ENCODE measurements at places on chromosomes 12 and 14.

- peak; percentile 62 for DNase-seq
These were observed 12.3 kb downstream of the CCDC88C start for GRCh38 chr14:91405241-91405721.

- no peak for DNase-seq
These were observed 535.8 kb downstream of the NRXN3 start for GRCh38 chr14:78705989-78706388.

- DNase-seq: no peak
These were observed 243.7 kb downstream of the AKAP6 start for GRCh38 chr14:32572867-32573150.

DNA sequence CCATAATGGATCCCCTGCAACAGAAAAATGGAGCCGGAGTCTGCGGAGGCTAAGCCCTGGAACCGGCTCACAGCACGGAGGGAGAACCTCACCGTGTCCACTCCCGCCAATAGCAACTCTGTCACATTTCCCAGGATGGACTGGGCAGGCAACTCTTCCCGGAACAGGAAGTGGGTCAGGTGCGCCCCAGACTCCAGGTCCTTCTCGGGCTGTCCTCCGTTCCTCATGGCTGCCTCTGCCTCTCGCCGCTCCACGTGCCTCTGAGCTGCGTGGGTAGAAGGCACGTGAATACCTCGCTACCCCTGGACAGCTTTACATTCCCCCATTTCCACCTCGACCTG is 2.2 kb downstream of the CYP27B1 start:
- DNase-seq: no peak

GRCh38 chr12:105261010-105261409 is 25.0 kb upstream of the APPL2 start:
- DNase-seq: no peak

- no peak for DNase-seq
These were observed 141.3 kb downstream of the PLXNC1 start for GRCh38 chr12:94289461-94290312.

DNA sequence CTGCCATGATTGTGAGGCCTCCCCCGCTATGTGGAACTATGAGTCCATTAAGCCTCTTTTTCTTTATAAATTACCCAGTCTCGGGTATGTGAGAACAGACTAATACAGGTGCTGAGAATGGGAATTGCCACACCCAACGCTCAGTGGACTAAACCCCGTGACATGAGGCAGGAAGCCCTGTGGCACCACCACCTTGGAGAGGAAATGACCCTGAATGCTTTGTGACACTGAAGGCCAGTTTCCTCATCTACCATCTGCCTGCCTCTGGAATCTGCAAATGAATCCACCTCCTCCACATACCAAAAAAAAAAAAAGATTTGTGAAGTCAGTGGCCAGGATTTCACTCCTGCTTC is 41.6 kb downstream of the NT5DC3 start:
- no peak for DNase-seq

- DNase-seq: no peak
These were observed 64.7 kb downstream of the ZNF641 start for GRCh38 chr12:48285751-48286650.

DNA sequence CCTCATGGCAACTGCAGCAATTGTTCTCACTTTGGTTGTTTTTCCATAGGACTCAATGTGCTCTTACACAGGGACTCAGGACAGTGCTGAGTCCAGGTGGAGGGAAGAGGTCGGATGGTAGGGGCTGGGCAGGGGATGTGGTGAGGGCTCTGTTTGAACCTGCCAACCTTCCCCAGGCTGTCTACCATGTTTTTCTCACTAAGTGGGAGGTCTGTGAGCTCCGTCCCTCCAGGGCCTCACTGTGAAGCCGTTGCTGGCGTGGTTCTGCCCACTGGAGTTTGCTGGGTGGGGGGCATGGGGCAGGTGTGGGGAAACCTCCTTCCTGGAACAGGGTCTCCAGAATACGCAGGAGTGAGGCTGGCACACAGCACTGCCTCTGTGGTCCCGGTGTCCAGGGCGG is 20.7 kb upstream of the PRMT8 start:
- DNase-seq: no peak

GRCh38 chr14:68932686-68933085 is 46.4 kb downstream of the ACTN1 start:
- DNase-seq: no peak

DNA sequence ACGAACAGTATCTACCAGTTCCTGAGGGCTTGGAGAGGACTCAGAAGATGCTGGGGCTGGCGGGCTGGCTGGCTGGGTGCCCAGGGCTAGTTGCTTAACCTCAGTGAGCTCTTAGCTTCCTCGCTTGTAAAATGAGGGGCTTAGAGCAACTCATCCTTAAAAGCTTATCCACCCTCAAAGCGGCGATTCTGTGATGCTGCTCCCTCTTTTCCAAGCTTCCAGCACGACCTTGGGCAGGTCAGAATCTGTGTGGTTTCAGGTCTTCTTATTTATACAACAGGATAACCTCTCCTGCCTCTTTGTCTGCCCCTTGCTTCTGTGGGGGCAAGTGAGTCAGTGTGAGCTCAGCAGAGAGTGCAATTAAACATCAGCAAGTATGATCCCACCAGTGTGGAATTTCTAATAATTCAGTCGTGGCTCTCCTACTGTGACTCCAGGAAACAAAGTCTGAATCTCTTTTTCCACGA is 281.8 kb downstream of the KSR2 start:
- no peak for DNase-seq

DNA sequence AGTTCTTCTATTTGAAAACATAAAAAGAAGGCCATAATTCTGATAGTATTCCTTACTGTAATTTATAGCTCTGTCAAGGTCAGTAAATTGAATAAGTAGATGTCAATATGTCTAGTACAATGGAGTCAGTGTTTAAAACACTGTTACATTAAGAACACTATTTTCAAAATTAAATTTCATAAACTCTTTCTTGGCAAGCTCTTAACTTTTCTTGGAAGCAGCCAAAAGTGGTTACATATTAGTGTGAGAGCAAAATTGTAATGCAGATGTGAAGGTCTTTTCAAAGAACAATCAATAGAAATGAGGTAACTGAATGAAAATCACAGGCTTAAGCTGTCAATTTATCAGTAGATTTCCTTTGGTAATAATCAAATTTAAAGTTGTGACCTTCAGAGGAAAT is 722.4 kb upstream of the NOVA1 start:
- DNase-seq: no peak

DNA sequence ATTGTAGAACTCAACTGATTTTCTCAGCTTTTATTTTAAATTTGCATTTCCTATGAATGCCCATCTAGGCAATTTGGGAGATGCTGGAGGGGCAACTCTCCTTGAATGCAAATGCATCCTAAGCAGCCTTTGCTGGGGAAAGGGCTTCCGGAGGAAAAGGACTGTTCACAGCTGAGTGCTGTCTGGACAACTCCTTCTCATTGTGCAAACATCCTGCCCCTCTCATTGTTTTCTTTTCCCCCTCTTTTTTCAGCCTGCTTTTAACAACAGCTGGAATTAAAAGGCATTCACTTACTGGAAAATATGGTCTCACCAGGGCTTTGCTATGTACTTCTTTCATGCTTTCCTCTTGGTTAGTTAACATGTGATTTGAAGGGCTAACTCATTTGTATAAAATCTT is 397.8 kb downstream of the FUT8 start:
- no peak for DNase-seq

DNA sequence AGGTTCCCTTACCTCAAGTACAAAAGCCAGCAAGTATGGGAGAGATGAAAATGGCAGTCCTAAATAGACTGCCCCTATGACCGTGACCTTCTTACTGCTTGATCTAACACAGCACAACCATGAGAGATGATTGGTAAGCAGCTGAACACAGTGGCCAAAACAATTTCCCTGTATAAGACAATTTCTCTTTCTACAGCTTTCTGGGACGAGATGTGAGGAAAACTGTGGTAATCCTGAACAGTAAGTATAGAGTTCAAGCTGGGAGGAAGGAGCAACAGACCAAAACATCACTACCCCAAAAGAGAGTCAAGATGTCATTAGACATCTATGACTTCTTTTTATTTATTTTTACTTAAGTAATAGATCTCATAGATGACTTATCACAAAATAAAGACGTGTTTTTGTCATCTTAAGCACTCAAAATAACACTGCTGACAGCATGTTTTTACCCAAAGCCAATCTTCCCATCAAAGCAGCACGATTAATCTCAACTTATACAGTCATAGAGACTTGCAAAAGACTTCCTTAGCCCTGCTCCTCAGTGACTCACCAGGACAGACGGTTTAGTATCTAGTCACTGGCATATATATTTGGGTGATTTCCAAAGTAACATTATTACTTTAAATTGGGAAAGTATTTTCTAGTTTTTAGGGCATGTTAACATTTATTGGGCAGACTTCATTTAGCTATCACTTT is 3.7 kb downstream of the TMEM52B start:
- no peak for DNase-seq

- no peak for DNase-seq
These were observed 614 bp upstream of the MARK3 start for GRCh38 chr14:103384450-103385151.

DNA sequence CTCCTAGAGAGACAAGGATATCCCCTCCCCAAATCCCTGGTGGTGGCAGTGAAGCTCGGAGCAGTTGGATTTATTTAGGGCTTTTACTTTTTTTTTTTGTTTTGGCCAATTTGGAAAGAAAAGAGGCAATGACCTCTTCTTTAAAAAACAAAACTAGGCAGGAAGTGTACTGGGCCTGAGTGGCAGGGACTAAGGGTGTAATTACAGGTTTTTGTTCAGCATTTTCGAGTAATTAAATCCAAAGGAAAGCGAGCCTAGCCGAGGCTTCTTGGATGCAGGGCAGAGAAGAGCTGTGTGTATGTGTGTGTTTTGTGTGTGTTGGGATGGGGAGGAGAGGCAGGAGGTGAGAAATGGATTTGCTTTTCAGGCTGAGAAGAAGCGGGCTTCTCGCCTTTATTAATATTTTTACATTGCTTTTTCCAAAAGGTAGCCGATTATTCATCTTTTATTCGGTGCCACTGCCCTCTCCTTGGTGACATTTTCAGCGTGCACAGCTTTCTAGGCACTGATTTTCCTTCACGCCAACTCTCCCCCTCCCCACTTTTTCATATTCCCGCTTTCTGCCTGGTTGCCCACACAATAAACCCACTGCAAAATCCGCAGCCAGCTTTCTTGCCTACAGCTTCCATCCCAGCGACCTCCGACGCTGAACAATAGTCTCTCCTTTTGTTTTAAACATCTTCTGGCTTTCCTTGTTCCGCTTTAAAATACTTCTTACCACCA is 8.9 kb upstream of the IRF2BPL start:
- DNase-seq: no peak

- no peak for DNase-seq
These were observed 3.4 kb downstream of the LBHD2 start for GRCh38 chr14:103087343-103087835.

- DNase-seq: no peak
These were observed 71.0 kb upstream of the FBXO21 start for GRCh38 chr12:117261247-117261646.

DNA sequence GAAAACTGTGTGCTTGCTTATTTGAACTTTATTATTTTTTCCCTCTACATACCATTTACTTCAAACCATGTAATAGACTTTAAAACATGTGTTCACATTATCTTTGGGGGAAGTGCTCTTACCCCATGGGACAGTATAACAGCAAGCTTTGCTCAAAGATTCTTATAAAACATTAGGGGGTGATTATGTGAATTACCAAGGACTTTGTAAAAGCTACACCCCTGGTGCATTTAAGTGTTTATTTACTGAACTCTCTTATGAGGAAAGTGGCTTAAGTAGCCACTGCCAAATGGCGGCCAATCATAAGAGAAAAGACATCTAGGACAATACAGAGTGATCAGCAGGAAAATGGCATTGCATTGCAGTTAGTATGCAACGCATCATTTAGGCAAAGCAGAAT is 70.3 kb downstream of the CAPZA3 start:
- DNase-seq: no peak

- DNase-seq: no peak
These were observed 52.0 kb downstream of the SCARB1 start for GRCh38 chr12:124811633-124812032.

- DNase-seq: no peak
These were observed 8.3 kb upstream of the SYNDIG1L start for GRCh38 chr14:74434294-74434693.

DNA sequence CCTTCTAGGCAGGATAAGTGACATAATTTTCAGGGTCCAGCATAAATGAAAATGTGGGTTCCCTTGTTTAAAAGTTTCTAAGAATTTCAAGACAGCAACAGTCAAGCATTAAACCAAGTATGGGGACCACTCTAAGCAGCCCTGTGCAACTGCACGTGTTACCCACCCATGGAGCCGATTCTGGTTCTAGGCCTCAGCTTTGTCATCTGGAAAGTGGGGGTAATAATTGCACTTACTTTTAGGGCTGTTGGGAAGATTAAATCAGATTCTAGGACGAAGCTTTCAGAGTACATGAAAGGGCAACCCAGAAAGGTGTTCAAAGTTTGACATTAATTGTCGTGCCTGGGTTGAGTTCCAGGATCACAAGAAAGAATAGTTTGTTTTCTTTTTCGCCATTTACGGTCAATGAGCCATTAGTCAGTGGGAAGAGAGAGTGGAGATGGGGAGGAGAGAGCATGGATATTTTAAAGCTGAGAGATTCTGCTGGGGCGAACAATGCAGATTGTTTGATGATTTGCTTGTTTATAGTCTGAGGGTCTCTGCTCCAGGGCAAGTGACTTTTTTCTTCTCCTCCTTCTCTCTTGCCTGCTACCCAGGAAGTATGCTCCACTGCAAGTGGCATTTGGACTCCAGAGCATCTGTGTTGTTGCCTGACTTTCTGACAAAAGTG is 10.7 kb upstream of the PPFIBP1 start:
- no peak for DNase-seq

GRCh38 chr12:11684393-11684792 is 34.9 kb downstream of the ETV6 start:
- no peak for DNase-seq

DNA sequence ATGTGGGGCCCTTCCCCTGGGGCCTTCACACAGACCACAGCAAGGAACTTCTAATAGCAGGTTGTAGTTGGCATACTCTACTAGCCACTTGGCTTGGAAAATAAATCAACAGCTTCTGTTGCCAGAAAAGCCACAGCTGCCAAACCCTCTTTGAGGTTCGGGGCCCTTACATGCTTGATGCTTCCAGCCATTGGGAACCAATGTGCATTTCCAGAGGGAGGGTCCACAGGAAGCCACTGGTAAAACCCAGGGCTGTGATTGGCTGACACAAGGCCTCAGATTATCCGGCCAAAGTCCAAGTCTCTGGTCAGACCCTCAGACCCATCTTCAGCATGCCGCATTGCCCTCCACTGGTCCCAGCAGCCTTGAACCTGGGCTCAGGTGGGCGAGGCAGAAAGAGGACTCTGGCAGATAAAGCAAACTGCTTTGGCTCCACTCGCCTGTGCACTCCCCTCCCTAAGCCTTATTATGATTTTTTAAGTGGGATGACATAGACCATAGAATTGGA is 214.4 kb downstream of the BCL11B start:
- DNase-seq: no peak

All from stimulated activated CD4-positive, alpha-beta T cell treated with anti-CD3 and anti-CD28 coated beads, Interleukin-2, amount 100 ng/mL, for 4 hours (primary cell).